ENCODE measurements at places on chromosomes 2 and 18.

GRCh38 chr2:57107353-57107752, 923.6 kb downstream of the CCDC85A start:
- no peak for DNase-seq

- DNase-seq, result no peak
These were observed 39.3 kb upstream of the NFATC1 start for GRCh38 chr18:79356435-79356834.

GRCh38 chr2:220127876-220128275, 500.4 kb downstream of the SLC4A3 start:
- no peak for DNase-seq

DNA sequence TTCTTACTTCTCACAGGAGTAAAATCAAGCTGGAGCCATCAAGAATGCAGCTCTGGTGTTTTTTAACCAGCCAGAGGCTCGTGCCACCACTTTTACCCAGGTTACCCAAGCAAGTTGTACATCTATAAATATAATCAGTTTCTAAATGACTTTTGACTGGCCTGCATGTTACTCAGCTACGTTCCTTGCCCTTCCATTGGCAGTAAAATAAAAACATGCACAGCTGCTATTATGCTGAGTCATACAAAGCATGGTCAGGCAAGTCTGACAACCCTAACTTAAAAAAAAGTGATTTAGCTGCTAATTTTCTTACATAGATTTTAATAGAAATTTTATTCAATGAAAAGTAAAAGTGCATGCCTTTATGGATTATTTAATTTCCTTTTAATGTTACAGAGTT, 111.7 kb upstream of the CSRNP3 start:
- peak; percentile 89 for DNase-seq

- no peak for DNase-seq
These were observed 14.7 kb downstream of the MREG start for GRCh38 chr2:215998636-215999035.

DNA sequence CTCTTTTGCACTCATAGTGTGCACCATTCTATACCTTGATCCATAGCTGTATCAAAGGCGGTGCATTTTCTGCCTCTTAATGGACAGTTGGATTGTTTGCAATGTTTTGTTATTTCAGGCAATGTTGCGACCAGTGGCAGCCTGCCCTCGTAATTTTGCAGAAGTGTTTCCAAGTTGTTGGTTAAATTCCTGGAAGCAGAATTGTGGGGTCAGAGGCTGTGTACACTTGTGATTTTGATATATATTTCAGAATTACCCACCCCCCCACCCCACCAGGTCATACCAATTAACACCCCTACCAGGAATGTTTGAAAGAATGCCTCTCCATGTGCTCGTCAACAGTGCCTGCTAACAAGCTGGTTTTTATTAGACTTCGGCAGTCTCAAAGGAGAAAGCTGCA, 32.4 kb upstream of the IL1R1 start:
- DNase-seq, result no peak

- DNase-seq, result peak; percentile 60
These were observed 252.6 kb downstream of the TTC32 start for GRCh38 chr2:19649142-19649541.

DNA sequence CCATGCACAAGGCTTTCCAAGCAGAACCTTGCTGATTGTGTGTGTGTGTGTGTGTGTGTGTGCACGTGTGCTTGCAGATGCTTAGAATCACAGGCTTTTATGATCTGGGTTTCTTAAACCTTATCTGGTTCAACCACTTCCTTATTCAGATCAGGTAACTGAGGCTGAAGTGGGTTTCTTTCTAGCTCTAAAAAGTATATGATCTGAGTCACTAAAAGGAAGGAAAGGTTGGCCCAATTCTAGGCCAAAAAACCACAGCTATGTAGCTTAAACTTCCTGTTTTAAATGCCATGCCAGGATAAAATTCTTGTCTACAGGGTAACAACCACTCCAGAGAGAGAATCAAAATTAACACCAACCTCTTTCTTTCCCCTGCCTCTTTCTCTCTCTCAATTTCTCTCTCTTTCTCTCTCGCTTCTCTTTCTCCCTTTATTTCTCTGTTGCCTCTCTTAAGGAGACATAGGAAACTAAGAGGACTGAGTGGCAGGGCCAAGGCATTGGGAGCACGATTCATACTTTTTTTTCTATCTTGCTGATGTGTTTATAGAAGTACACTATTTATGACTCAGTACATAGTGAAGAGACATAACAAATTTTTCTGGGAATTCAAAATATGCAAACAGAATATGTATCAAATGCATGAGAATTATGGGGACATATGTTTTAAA, 140.3 kb downstream of the TRIB2 start:
- peak; percentile 60 for DNase-seq

DNA sequence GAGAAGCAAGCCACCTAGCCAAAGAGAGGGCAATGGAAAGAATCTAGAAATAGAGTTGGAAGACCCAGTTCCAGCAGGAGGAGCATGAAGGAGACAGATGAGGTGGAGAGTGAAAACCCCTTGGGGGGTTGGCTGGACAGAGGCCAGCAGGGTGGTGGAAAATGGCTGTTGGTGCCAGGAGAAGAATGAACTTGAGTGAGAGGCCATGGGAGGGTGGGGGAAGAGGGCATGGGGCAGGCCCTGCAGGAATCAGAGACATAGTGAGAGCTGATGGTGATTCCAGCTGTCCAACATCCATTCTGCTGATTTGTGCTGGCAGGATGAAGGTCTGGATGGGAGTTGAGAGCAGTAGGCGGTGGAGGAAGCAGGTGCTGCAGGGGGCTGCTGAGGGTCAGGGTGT, 108.0 kb upstream of the TNP1 start:
- no peak for DNase-seq

GRCh38 chr2:19845323-19845920, 56.4 kb downstream of the TTC32 start:
- DNase-seq, result no peak

- DNase-seq, result no peak
These were observed 17.5 kb downstream of the TRAPPC12 start for GRCh38 chr2:3396920-3397559.

DNA sequence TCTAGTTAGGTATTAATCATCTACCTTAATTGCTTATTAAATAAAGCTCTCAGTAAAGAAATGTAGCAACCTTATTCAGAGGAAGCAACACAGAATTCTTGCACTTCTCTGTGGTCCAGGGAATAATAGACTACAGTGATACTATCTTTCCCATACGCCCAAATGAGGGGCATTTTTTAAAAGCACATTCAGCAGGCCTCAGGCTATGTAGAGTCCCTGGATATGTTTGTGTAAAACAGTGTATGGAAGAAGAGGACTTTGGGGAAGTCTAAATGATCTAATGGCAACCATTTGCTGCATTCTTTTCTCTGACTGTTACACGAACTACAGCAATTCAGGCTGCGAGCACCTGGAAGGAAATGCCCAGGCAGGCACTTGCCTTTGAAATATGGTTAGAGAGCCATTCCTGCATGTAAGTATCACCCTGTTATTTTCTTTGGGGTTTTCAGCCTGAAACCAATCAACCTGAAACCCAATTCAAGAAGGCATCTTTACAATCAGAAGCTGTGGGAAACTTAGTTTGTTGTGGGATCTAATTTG, 1814.7 kb upstream of the CELF4 start:
- DNase-seq, result no peak

- peak; percentile 20 for DNase-seq
These were observed 1108.7 kb upstream of the TMEFF2 start for GRCh38 chr2:193303464-193303863.

DNA sequence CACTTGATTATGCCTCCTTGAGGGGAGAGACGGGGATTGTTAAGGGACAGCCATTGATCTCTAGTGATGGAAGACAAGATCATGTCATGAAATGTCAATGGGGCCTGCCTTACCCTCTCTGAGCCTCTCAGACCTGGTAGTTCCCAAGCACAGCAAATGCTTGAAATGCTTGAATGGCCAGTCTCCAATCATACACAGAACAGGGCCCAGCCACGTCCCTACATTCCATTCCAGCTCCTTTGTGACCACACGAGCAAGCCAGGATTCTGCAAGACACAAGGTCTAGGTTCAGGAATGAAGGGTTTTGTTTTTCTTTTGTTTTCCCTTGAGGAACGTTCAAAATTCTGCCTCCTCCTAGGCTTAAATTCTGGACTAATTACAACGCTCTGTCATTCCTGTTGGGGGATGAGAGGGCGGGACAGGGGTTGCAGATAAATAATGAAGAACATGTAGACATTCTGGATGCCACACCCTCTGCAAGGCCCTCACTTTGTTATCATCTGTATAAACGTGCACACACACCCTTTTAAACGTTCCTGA, 98.1 kb upstream of the YPEL5 start:
- no peak for DNase-seq

DNA sequence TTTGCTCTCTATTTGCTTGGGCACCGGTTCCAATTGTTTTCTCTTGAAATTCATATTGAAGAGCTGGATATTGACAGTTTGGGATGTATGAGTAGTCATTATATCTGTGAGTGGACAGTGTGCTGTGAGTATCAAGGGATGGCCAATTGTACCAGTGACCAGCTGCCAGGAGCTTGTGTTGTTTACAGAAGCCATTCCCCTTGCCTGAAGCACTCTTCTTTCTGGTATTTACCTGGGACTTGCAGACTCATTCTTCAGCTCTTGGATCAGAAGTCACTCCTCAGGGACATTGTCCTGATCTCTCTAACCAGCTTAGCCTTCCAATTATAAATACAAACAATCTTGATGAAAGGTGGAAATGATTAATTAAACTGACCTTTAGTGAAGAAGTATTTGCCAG, 438.3 kb upstream of the LRATD1 start:
- DNase-seq, result peak; percentile 4

- no peak for DNase-seq
These were observed 230.9 kb downstream of the GCA start for GRCh38 chr2:162574615-162575452.

DNA sequence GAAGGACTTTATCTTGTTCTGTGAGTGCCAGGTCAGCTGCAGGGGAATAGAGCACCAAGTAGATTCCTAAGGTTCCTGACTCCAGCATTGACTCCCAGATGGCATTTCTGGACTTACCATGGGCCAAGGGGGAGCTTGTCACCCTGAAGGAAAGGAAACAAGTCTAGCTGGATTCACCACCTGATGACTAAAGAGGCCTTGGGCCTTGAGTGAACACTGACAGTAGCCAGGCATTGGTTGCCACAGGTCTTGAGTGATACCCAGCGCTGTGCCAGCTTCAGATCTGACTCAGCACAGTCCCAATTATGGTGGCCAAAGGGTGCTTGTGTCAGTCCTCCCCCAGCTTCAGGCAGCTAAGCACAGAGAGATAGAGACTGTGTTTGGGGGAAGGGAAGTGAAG, 40.1 kb upstream of the CAPN13 start:
- peak; percentile 92 for DNase-seq

GRCh38 chr2:159317392-159318088, 31.0 kb upstream of the WDSUB1 start:
- peak; percentile 4 for DNase-seq

GRCh38 chr18:25099895-25100294, 252.1 kb downstream of the ZNF521 start:
- DNase-seq, result no peak

- DNase-seq, result no peak
These were observed 18.9 kb upstream of the FZD7 start for GRCh38 chr2:202014759-202015211.

- no peak for DNase-seq
These were observed 24.1 kb downstream of the TRABD2A start for GRCh38 chr2:84856787-84857186.

- DNase-seq, result no peak
These were observed 27.3 kb upstream of the FEZ2 start for GRCh38 chr2:36625304-36625703.

DNA sequence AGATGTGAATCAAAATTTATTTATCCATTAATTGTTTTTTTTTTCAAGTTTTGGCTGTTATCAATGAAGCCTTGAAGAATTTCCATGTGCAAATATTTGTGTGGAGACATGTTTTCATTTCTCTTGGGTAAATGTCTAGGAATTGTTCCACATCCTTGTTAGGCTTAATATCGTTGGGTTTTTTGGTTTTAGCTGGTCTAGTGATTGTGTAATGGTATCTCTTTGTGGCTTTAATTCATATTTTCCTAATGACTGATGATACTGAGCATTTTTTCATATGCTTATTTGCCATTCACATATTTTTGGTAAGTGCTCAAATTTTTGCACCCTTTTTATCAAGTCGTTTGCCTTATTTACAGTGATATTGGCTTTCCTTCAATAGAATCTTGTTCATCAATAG, 250.3 kb upstream of the EPHA4 start:
- DNase-seq, result no peak

DNA sequence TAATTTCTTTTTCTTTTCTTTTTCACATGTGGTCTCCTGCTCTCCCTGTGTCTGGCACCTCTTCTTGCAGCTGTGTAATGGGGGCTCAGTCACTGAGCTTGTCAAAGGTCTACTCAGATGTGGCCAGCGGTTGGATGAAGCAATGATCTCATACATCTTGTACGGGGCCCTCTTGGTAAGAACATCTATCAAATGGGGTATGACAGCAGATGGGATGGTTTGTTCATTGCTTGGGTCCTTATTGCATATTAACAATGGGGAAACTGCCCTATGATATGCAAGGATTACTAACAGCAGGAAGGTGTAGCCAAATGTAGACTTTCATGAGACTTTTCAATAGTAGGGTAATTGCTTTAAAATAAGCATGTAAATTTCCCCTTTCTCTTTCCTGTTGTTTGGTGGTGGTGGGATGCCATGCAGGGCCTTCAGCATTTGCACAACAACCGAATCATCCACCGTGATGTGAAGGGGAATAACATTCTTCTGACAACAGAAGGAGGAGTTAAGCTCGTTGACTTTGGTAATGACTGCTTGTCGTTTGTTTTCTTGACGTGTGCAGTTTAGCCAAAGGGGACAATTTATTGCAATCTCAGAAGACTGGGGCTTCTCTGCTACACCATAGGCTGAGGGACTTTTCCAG, 36.5 kb downstream of the MYO3B start:
- DNase-seq, result no peak

GRCh38 chr2:136023416-136023815, 38.0 kb upstream of the DARS1 start:
- DNase-seq, result no peak

- DNase-seq, result peak; percentile 48
These were observed 70.0 kb upstream of the PPP1CB start for GRCh38 chr2:28681606-28682005.

DNA sequence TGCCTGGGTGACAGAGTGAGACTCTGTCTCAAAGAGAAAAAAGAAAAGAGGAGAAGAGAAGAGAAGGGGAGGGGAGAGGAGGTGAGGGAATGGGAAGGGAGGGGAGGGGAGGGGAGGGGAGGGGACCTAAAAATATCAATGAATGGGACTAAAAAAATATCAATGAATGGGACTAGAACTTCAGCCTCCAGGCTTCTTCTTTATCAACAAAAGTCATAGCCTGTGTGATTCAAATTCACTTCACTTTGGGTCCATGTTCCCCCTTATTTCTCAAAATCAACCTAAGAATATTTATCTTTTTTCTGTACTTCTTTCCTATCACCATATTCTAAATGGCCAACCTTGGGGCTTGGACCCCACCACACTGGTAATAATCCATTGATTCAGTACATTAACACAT, 92.1 kb upstream of the PIK3C3 start:
- DNase-seq, result no peak

All from epithelial cell of esophagus (primary cell).